ENCODE measurements at places on chromosomes 16 and 17.
A peak's percentile ranks its signal among the peaks of the same experiment; 100 is the strongest.

- peak; percentile 99 for DNase-seq
These were observed 25.3 kb upstream of the RBBP6 start for GRCh38 chr16:24514096-24514495.

- no peak for DNase-seq
These were observed 29.2 kb downstream of the ATPAF2 start for GRCh38 chr17:18009609-18010420.

DNA sequence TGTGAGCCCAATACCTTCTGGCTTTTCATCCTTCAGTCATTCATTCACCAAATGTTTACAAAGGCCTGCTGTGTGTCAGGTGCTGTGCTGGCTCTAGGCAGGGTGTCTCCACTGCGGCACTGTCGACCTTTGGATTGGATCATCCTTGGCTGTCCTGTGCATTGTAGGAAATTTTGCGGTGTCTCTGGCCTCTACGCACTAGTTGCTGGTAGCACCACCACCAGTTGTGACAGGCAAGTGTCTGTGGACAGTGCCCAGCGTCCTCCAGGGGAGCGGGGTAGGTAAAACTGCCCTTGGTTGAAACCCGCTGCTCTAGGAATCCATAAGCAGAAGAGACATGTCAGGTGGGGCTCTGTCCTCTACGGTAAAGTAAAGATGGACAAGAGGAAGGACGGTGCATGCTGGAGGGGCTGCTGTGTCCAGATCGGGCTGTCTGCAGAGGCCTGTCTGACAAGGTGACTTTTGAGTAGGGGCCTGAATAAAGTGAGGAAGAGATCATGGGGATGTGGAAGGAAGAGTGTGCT, 123.7 kb downstream of the SNX29 start:
- DNase-seq = no peak

DNA sequence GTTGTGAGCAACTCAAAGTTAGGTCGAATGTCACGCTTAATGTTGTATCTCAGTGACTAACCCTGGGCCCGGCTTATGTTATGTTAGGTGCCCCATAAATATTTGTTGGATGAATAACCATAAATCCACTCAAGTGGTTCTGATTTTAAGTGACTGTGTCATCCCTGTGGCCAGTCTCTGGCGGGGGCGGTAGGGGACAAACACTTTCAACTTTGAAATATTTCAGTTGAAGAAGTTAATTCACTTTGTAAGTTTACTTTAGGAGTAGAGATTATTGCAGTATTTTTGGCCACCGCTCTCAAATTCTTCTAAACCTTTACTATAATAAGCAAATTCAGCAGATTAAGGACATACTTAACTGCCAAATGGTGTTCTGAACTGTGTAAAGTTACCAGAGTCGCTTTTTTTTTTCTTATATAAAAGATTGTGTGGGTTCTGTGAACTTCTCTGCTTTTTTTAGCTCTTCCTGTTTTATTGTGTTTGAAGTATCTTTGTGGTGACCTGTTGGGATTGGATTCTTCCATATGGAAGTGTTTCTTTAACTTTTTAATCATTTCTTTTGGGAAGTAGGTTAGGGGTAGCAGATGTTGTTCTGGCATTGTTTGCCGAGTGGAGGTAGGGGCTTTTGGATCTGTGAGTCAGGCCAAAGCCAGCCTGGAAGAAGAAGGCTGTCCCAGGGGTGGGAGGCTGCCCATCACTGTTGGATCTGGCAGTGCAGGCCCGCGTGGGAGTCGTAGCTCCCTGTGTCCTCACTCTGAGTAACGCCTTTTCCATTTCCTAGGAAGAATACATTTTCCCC, 61.4 kb upstream of the TBX2 start:
- DNase-seq = no peak

DNA sequence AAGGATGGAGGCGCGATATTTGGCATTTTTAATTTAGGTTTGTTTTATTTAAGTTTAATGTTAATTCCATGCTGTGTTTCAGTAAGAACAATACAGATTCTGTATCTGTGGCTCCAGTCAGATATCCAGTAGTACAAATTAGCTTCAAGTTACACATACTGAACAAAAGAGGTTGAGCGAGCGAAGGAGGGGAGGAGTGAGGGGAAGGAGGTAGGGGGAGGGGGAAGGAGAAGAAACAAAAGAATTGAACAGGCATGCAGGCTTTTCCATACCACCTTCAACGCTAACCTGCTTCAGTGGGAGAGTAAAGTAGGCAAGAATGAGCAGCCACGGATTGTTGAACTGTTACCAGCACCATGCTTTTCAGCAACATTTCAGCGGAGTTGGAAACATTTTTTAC, 55.5 kb downstream of the YWHAE start:
- no peak for DNase-seq

DNA sequence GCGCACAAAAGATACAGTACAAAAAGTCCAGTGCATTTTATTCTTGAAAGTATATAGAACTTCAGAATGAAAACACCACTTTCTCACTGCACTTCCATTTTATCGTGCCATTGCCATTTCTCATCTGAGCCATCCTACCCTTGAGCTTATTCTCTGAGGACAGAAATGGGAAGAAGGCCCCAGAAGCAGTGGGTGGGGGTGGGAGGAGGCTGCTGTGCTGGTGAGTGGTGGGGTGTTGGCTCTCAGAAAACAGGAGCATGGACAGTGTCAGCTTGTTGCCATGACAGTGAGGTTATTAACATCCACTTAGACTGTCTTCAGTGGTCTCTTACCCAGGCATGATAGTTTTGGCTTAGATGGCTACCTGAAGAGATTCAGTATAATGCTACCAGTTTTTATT, 4.5 kb downstream of the ATMIN start:
- no peak for DNase-seq
